Stimulated activated CD4-positive, alpha-beta T cell treated with anti-CD3 and anti-CD28 coated beads, Interleukin-4, amount 100 ng/mL, for 1 hour (primary cell): ENCODE measurements at places on chromosomes 11 and 22.

DNA sequence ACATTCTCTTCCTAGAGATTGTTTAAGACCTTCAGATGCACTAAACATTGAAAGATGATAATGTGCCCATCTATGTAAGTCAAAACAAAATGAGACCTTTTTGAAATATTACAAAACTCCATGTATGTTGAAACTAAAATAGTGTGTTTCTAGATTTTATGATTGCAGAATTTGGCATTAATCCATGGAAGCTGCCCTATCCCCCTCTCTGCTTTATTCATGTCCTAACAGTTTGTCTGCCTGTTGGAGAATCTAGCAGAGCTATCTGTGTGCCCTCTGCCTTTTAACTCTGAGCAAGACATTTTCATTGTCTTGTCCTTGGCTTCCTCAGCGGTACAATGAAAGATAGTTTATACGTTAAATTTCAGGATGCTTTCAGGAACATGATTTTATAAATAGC is 105.5 kb downstream of the FAT3 start:
- DNase-seq: no peak

GRCh38 chr22:24400034-24400725 is 27.2 kb upstream of the ADORA2A start:
- DNase-seq: no peak

DNA sequence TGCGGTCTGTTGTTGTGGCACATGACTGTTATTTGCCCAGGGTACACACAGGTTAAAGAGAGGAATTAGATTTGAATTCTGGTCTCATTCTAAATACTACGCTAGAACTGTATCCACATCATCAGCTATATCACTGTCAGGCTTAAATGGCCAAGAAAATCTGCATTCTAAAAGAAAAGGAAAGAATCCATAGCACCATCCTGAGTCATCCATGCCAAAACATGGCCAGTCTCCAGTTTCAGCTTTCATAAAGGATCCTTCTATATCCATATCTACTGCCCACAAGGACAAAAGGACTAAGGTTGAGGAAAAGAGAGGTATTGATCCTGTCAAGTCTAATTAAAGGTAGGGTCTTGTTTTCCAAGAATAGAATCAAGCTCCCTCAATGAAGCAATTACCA is 73.6 kb upstream of the GDPD4 start:
- no peak for DNase-seq

DNA sequence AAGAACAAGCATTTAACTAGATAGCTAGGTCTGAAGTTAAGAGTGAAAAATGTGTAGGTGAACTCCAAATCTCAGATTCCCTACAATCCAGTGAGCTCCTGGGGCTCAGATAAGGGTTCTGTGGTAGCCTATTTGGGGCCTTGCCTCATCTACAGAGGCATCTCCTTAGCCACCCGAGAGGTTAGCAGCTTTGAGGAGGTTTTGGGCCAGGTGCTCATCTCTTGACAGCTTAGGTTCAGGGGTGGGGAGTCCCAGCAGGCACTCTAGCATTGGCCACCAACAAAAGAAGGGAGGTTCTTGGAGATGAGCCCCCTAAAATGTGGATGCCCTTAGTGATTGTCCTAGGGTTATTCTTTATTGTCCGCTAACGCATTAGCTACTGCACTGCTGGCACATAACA is 184.4 kb upstream of the B3GAT1 start:
- no peak for DNase-seq

GRCh38 chr11:72673943-72674828 is at the start of gene PDE2A:
TSS of gene PDE2A (minus strand) at chr11:72674422. CDS start at chr11:72674207, 215 bp downstream.
- DNase-seq: no peak

- peak; percentile 9 for DNase-seq
Measured at GRCh38 chr11:8080674-8081590, at the start of gene TUB. TSS of gene TUB (plus strand) at chr11:8081211. CDS start at chr11:8081511, 300 bp downstream.

DNA sequence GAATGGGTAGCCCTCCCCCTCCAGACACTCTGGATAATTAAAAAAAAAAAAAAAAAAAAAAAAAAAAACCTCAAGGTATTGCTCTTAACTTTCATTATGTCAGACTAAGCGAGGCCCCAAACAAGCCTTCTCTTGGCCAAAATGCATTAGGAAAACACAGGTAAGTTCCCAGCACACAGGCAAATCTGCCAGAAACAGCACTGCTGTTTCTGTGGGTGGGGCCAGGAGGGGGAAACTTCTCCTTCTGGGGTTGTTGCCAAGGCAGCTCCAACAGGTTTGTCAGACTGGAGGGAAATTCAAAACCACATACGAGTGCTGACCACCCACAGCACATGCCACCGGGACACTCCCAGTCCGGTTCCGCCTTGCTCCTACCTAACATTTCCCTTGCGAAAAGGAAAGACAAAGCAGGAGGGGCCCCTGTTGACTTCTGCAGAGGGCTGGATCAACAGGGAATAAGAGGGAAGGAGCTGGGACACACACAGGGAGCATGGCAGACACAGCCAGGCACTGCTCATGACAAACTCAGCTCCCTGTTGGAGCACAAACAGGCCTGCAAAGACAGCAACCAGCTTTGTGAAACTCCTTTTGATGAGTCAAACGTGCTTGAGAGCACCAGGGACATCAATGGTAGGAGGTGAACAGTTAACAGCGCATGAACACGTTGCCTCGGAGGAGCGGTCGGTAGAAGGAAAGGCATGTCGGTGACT is 55.0 kb downstream of the MYH9 start:
- DNase-seq: peak; percentile 61

- no peak for DNase-seq
Measured at GRCh38 chr11:129285402-129285786, 90.3 kb upstream of the BARX2 start.

DNA sequence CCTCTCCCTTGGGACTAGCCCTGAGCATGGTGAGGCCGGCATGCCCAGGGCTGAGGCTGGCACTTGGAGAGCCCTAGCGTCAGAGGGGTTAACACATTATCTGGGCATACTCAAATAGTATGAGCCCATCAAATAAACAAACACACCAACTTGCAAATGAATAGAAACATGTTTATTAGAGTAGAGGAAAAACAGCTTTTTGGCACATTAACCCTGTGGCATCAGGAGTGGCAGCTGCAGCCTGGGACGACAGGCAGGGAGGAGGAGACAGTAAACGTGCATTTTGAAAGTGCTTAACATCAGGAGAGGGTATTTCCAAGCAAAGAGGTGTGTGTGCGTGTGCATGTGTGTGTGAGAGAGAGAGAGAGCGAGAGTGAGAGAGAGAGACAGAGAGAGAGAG is 684.9 kb downstream of the NTM start:
- DNase-seq: no peak

GRCh38 chr22:28120691-28121592 is 201.9 kb upstream of the PITPNB start:
- DNase-seq: no peak

DNA sequence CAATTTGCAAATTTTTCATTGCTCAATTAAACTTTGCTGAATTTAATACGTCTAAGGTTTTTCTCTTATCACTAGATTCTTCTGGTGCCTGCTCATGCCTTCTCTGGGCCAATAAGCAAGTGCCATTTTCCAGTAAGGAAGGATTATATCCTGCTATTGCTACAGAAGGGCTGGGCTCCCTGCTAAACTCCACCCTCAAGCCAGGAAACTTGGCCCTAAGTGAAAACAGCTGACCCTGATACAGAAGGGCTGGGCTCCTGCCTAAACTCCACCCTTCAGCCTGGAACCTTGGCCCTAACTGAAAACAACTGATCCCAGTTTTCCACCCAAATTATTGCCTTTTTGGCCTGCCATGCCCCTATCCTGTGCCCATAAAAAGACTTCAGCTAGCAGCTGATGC is 385.3 kb downstream of the DYNC2H1 start:
- no peak for DNase-seq

GRCh38 chr11:78801161-78801884 is 226.7 kb upstream of the NARS2 start:
- DNase-seq: no peak

GRCh38 chr22:24504956-24505736 is 10.0 kb downstream of the UPB1 start:
- no peak for DNase-seq

DNA sequence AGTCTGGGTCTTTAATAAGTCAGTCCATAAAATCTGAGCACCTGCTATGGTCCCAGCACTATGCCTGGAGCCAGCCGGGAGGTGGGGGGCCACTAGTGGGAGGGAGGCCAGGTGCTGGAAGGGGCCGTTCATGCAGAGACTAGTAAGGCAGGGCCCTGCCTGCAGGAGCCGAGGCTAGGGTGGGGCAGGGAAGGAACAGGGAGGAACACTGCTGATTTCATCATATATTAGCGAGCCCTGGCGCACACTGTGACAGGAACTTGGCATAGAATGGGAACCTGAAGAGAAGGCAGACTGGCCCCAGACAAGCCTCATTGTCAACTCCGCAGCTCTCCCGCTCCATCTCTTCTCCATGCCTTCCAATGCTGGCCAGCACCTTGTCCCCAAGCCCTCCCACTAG is 7.1 kb downstream of the VSIG10L2 start:
- DNase-seq: no peak

- no peak for DNase-seq
Measured at GRCh38 chr11:104843150-104843836, 55.0 kb downstream of the CASP12 start.

- no peak for DNase-seq
Measured at GRCh38 chr11:19632499-19632834, 80.2 kb upstream of the NAV2 start.

GRCh38 chr22:26722159-26722558 is 64.8 kb downstream of the MIAT start:
- DNase-seq: no peak

DNA sequence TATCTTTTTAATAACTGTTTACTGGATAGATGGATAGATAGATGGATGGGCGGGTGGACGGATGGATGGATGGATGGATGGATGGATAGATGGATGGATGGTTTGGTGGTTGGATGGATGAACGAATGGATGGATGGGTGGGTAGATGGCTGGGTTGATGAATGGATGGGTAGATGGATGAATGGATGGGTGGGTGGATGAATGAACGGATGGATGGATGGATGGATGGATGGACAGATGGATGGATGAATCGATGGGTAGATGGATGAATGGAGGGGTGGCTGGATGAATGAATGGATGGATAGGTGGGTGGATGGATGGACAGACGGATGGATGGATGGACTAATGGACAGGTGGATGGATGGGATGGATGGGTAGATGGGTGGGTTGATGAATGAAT is 13.8 kb upstream of the SLC22A12 start:
- no peak for DNase-seq

- DNase-seq: no peak
Measured at GRCh38 chr22:30970356-30970746, 1.3 kb downstream of the TUG1 start.

DNA sequence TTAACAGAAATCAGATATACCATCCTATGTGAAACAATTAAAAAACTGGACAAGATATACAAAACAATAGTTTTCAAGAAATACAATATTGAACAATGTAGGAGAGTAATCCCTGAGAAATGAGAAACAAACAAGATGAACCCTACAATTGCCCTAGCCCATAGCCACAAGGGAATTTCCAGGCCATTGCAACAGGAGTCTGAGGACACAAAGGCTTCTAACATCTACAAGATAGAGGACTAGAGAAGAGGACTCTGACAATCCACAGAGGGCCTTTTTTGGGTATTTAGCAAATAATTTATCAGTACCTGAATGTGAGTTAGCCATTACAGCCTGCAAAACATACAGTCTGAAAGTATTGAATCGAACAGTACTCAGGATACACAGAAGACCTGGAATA is 251.7 kb downstream of the GRM5 start:
- DNase-seq: no peak

- DNase-seq: no peak
Measured at GRCh38 chr11:134949121-134950090, 537.4 kb upstream of the B3GAT1 start.

GRCh38 chr11:117176186-117176585 is 2.4 kb upstream of the SIDT2 start:
- DNase-seq: no peak

DNA sequence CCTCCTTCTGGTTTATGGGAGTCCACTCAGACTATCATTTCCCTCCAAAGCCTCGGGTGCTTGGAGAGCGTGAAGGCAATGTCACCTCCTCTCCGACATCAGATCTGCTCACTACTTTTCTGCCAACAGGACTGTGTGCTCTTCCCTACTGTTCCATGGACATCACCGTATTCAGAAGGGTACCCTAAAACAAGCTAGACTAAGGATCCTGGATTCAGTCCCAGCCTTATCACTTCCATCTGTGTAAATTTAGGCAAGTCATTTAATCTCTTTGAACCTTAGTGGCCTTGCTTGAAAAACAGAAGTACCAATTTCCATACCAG is 78.2 kb downstream of the KCNC1 start:
- DNase-seq: no peak

- DNase-seq: no peak
Measured at GRCh38 chr11:41519696-41520095, 60.2 kb upstream of the LRRC4C start.

DNA sequence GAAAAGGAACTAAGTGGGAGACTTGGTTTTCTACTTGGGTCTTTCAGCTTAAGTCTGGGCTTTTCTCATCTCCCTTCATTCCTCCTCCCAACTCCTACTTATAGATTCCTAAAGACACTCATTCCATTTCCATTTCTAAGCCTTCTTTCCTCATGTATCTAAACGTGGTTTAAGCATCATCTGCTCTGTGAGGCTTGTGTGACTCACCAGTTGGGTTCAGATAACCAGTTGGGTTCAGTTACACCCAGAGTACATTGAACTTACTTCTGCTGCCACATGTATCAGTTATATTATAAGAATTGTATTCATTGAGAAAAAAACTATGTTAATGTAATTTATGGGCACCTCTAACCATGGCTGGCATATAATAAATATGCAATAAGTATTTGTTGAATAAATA is 831.2 kb upstream of the CCDC90B start:
- DNase-seq: no peak

- no peak for DNase-seq
Measured at GRCh38 chr22:43789452-43789851, 22.7 kb downstream of the EFCAB6 start.

DNA sequence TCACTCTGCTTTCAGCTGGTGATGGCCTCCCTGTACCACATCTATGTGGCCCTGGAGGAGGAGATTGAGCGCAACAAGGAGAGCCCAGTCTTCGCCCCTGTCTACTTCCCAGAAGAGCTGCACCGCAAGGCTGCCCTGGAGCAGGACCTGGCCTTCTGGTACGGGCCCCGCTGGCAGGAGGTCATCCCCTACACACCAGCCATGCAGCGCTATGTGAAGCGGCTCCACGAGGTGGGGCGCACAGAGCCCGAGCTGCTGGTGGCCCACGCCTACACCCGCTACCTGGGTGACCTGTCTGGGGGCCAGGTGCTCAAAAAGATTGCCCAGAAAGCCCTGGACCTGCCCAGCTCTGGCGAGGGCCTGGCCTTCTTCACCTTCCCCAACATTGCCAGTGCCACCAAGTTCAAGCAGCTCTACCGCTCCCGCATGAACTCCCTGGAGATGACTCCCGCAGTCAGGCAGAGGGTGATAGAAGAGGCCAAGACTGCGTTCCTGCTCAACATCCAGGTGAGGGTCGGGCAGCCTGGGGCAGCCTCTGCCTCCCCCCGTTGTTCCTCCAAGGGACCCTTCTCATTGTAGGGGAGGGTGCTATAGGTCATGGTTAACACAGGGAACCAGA is 5.9 kb downstream of the HMOX1 start:
- no peak for DNase-seq

DNA sequence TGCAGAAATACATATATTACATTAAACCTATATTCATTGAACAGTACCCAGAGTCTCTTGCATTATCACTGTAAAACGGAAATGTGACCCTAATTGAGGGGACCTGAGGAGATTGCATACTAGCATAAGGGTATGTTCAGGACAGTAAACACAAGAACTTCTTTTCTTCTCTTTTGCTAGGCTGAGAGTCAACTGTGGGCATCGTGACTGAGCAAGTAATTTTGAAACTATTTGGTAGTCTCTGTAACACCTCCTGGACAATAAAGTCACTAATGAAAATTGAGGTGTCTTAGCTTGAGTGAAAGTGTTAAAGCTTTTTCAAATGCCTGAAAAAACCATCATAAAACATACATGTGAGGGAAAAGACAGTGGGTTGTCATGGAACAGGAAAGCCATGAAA is 90.9 kb downstream of the PDHX start:
- DNase-seq: no peak
